Hematopoietic multipotent progenitor cell (in vitro differentiated cells): ENCODE measurements at places on chromosomes 5 and 9.

- DNase-seq: no peak
These were observed 12.5 kb downstream of the SEC16A start for GRCh38 chr9:136470356-136470755.

- no peak for DNase-seq
These were observed 500 bp upstream of the MRPL22 start for GRCh38 chr5:154940375-154940771.

GRCh38 chr5:95081500-95081960 lies 203.4 kb downstream of the MCTP1 start:
- DNase-seq: peak; percentile 84

DNA sequence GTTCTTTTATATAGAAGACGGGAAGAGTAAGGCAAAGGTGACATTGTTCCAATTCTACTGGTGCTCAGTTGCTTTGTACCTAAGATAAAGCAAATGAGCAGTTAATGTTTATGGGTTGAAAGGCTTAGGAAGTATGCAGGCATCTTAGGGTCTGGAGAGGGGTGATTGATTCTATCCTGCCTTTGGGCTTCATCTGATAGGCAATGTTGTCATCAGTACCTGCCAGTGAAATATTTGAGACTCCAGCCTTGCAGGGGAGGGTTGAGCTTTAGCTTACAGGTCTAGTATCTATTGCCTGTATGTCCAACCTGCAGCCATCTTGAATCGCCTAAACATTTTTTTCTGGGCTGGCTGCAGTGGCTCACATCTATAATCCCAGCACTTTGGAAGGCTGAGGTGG lies 13.8 kb upstream of the CTSV start:
- DNase-seq: no peak

DNA sequence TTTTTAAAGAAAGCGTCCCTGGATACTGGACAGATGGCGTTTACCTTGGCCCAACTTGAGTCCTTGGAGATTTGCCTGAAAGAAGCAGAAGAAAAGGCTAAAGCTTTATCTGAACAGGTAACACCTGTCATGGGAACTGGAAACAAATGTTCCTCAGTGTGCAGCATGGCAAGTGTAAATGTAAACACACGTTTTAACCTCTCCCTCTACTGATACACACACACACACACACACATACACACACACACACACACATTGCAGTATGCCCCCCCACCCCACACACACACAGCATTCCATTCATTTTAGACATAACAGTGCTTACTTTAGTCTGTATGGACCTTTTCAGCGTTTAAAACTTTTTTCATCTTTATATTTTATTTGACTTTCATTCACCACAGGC lies 51.1 kb downstream of the CCDC192 start:
- DNase-seq: no peak

DNA sequence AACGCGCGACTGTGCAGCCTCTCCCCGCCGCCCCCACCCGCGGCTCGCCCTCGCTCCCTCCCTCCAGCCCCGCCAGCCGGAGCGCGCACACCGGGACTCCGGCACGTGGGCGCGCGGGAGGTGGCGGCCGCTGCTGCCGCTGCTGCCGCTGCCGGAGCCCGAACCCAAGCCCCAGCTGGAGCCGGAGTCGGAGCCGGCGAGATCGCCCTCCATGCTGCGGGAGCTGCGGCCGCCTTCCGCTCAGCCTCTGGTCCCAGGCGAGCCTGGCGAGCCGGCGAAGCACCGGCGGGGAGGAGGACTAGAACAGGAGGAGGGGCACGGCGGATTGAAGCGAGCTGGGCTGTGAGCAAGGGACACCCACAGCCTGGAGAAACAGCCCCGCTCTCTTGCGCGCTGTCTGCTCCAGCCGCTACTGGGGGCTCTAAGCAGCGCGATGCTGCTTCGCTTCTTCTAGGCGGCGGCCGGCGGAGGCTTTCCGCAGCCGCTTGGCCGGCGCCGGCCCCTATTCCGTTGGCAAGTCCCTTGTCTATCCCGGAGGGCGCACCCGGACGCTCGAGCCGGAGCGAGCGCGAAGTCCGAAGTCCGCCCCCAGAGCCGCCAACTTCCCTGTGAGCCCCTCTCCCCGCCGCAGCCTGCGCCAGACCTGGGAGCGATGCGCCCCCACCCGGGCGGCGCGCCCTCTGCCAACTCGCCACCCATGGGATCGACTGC lies 598.7 kb upstream of the SGCD start:
- no peak for DNase-seq

DNA sequence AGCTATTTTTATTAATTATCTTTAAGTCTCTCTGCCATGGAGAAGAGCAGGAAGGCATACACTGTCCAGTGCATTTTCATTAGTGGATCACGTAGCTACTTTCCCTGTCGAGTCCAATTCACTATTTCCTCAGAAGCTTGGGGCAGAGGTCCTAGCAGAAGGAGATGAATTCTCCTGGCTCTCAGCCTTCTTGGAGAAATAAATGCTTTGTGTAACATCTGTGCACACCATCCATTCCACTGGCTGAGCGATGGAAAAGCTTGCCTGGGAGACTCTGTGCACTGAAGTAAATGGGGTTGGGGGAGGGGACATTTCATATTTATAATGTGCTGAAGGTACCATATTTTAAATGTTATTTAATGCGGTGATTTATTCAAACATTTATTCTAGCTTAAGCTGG lies 23.4 kb downstream of the PROP1 start:
- no peak for DNase-seq

DNA sequence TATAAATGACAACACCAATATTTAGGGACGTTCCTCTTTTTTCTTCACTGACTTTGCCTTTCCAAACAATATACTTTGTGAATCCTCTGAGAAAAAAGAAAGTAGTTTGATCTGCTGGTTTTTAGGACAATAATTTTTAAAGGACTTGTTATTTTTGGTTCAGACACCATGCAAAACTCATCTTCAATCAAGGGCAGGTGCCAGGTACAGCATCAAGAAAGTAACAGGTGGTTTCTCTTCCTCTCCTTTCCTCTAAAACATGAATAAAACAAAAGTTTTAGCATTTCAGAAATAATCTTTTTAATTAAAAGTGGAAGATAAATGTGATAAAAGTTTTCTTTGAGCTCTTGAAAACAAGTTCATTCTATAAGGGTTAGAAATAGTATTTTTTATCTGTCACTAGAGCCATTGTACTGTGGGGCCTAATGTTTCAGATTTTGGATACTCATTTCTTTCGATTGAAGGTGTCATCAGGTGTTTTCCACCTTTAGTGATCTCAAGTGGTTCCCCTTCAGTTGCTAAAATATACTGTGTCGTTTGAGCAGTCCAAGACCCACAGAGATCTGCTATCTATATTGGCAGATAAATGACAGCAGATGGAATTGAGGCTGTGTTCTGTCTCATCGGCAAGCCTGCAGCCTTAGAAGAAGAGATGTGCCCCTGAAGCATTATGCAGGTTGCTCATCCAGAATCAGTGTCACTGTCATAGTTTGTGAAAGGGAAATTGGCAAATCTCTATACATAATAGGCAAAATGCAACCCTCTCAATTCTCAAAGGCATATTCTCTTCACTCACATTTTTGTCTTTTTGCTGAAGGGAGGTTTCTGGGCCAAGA lies 499.7 kb downstream of the PDE4D start:
- DNase-seq: no peak

DNA sequence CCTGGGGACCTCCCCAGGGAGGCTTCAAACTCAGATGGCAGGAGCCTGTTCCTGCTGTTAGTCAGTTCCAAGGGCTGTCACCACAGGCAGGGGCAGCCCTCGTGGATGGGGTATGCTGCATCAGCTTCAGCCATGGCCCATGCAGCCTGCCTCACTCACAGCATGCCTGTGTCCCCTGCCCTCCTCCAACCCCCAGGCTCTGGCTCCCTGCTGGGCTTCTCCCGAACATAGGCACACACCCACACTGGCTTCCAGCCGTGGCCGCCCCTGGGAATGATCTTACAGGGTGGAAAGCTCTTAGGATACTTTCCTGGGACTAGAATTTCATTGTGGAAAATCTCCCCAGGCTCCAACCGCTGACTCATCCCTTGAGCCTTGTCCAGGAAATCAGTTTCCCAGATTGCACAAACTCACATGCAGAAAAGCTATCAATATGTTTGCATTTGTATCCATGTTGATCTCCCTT lies 163.8 kb downstream of the SEC61B start:
- no peak for DNase-seq

DNA sequence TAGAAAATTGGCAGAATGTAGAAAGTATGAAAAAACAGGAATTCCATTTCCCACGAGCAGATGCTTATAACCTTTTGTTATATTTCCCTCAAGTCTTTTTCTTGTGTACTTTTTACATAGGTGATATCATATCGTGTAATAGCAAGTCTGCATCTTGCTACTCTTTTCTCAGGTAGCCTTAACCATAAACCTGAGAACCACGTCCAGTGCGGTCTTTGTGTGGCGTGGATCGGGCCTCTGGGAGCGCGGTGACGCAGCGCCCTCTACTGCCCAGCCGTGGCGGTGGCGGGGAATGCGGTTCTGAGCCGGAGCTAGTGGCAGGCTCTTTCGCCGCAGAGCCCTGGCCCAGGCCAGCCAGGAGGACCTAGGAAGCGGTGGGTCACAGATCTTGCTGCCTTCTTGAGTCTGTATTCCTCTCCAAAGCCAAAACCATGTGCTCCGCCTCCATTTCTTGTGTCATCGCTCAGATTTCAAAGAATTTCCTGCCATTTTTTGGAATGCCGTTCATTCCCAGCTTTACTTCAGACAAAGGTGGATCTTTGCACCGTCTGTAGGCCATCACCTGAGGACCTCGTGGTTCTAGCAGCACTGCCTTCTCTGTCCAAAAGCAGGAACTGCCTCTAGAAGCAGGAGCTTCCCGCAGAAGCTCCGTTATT lies 71.9 kb downstream of the MVB12B start:
- peak; percentile 59 for DNase-seq

DNA sequence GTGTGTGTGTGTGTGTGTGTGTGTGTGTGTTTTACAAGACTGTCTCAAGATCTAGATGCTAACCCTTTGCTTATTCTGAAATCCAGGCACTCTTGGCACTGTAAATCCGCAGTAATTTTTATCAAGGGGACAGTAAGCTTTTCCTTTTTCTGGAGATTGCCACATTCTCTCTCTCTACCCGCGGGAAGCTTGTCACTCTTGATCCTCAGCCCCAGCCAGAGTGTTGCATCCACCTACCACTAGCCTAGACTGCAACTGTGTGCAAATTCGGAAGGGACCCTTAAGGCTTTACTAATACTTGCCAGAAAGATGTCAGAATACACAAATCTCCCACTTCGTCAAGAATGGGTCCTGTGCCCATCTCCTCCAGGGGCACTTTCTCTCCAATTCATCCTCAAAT lies 54.9 kb upstream of the EPB41L4A start:
- DNase-seq: no peak

GRCh38 chr9:36134761-36135505 lies 1.6 kb upstream of the GLIPR2 start:
- DNase-seq: no peak

- no peak for DNase-seq
These were observed 107.6 kb upstream of the RASGRF2 start for GRCh38 chr5:80852331-80853245.

- DNase-seq: no peak
These were observed 3.6 kb upstream of the SNAPC4 start for GRCh38 chr9:136403538-136403914.

DNA sequence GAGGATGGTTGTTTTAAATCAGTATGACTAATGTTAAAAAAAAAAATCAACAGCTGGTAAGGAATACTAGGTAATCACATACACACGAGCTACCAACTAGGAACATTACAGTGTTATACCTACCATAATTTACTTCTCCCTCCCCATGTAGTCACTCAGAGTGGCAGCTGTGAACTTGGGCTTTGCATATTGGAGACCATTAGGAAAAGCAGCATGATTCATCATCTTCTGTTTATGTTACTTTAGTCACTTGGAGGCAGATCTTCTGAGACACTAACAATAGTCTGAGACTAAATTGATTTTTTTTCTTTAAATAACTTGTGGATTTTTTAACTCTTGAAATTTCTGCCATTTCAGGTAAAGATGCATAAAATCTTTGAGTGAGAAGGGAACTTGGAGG lies 141.5 kb upstream of the NR4A3 start:
- DNase-seq: no peak

GRCh38 chr5:57338068-57338867 lies 144.3 kb downstream of the ACTBL2 start:
- no peak for DNase-seq

GRCh38 chr5:33379757-33380156 lies 61.0 kb upstream of the TARS1 start:
- DNase-seq: peak; percentile 67

GRCh38 chr5:135873831-135874230 lies 21.8 kb downstream of the IL9 start:
- DNase-seq: no peak

GRCh38 chr9:109017061-109017460 lies 3.8 kb upstream of the CTNNAL1 start:
- DNase-seq: no peak

GRCh38 chr5:132762246-132763000 lies 14.6 kb downstream of the SEPTIN8 start:
- DNase-seq: no peak

DNA sequence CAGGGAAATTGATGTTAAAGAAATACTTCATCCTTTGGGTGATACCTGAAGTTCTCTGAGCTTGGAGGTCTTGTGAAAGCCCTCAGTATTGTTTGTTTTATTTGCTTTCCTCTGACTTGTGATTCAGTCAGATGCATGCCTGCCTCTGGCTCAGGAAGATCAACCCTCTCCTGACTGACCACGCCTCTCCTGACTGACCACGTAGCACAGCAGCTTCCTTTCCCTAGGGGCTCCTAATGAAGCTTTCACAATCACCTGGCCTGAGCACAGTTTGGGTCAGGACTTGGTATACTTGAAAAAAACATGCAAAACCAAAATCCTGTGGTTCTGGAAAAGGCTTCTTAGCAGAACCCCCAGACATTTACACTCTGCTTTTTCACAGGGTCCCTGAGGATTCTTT lies 3.8 kb downstream of the TGFBI start:
- DNase-seq: no peak

DNA sequence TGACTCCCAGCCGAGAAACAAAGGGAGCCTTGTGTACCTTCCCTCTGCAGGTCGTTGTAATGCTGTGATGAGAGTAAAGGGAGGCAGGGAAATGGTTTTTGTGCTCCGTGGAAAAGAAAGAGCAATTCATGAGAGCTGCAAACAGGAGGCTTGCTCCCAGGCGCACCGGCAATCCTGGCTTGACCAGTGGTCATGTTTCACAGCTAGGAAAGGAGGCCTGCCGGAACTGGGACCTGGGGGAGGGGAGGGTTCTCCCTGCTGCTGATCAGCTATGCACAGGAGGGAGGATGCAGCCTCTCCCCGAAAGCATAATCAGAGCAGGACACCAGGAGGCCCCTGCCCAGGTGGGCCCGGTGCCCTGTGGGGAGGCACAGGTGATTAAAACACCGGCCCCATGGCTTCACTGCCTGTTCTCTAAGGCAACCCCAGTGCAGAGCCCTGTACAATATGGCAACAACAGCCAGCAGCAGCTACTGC lies 131.3 kb downstream of the ZDHHC21 start:
- no peak for DNase-seq

DNA sequence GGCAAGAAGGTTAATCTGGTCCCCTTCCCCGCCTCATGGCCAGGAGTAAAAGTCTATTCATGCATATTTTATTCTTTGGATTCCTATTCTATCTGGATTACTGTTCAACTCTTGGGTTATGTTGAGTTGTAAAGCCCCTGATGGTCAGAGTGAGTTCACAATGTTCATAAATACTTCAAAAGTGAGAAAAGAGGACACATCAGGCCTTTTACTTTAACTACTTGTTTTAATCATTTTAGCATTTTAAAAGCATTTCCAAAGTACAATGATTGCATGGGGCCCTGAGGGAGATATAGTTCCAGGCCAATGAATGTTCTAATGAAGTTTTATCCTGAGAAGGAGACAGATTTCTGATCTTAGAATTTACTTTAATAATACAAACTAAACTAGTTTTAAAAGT lies 93.9 kb downstream of the BOD1 start:
- no peak for DNase-seq
